ENCODE measurements at places on chromosomes 4 and X.

DNA sequence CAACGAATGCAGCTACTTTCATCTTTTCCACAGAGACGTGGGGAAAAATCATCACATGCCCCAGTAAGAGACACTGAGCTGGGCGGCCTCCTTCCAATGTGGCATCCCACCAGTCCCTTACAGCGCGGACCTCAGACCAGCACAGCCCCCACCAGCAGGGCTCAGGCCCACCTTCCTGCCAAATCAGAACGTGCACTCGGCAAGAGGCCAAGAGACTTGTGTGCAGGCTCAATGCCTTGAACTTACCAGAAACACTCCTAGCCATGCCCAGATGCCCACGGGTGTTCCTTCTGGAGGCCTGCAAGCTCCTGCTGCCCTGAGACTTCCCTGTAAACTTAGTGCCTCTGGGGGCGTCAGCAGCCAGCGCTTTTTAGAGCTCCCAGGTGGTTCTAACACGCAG lies 31.2 kb downstream of the WDR1 start:
- peak; percentile 47 for DNase-seq

DNA sequence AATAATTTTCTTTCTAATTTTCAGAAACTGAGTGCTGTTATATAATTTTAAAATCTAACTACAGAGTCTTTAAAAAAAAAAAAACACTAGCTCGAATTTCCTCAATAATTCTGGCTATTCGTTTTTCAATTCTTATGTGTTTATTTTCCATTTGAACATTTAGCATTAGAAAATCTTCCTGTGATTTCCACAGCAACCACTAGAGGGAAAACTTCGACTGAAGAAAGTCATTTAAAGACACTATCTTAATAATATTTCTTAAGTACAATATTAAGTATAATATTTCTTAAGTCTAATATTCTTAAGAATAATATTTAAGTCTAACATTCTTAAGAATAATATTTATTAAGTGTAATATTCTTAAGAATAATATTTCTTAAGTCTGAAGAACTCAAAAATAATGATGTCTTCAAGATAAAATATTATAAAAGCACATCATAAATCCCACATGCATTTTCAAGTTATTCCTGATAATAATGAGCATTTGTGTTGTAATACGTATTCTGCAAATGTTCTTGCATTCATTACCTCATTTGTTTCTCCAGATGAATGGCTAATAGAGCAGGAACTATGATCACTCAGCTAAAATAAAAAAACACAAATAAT lies 118.4 kb upstream of the WDR17 start:
- no peak for DNase-seq

GRCh38 chr4:146640465-146641061 lies 1.9 kb downstream of the POU4F2 start:
- DNase-seq: no peak

DNA sequence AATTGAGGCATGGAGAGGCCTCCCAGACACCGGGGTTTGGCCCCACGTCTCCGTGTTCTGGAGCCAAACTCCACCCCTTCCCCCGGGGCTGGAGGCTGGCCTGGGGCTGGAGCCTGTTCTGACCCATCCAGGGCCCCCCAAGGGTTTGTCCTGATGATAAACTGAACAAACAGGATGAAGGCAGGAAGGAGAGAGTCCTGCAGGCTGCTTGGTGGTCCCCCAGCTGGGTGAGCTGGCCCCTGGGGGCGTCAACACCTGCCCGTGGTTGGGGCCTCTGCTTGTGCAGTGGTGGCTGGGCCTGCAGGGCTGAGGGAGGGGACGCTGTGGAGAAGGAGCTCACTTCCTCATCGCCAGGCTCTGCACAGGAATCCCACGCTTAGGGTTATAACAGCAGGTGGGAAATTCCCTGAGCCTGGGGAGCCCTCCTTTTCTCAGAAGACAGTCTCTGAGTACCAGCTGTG lies 2.3 kb downstream of the SH3TC1 start:
- no peak for DNase-seq

- DNase-seq: no peak
These were observed 69.7 kb upstream of the MAGEB16 start for GRCh38 chrX:35728481-35728880.

- DNase-seq: no peak
These were observed 156.8 kb downstream of the TEX13A start for GRCh38 chrX:105063743-105064142.

DNA sequence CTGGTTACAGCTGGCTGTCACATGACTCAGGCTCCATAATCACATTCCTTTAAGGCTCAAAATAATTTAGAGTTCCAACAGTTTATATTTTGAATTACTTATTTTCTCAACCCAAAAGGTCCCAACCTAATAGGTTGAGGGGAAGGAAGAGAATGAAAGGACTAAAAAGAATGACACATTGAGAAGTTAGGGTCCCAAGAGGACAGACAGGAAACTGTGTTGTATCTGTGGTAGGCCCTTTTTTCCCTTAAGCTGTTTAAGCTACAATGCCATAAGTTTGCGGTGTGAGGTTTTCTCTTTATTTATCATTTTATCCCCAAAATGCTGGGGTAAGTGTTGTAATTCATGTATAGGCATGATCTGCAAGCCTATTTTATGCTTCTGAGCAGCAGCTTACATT lies 290.2 kb downstream of the ZNF674 start:
- DNase-seq: no peak

DNA sequence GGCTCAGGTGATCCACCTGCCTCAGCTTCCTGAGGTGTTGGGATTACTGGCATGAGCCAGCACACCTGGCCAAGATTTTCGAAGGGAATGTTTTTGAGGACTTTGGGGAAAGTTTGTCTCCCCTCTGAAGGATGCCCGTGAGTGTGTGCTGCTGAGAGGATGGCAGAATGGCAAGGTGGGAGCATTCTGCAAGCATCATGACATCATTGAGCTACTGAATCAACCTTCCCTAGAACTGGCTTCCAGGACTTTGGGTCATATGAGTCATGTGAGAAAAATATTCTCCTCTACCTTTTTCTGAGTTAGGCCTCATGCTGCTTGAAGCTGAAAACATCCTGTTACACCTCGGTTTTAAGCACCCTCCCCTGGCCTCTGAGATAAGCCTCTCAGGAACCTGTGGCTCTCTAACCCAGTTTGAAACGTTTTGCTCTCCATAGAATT lies 31.0 kb downstream of the TMEM131L start:
- no peak for DNase-seq

DNA sequence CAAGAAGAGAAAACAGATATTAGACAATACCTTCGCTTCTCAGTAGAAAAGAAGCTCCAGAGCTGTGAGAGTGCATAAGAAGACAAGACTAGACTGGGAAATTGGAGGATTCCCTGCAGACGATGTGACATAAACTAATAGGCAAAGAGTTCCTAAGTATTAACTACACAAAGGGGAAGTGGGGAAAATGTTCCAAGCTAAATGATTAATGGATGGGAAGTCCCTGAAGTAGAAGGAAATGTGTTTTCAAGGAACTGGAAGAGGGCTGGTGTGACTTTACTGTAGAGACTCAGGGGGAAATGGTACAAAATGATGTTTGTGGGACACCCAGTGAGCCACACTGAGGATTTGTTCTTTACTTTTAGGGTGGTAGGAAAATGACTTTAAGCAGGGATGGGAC lies 69.7 kb upstream of the DCLK2 start:
- no peak for DNase-seq

DNA sequence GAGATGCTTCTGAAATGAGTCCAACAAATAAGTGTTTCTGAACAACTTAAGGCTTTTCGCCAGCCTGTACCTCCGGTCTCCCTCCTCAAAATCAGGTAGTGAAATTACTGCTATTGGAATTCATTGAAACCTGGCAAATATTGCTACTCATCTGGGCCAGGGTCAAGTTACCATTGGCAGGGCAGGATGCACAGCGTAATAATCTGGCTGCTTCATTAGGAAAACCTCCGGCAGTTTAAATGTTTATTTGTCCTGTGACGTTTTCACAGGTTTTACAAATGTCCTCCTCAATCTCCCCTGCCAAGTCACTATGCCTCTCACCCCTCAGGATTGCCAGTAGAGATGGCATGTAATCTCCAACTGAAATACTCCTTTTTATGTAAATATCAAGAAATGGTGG lies 92.6 kb upstream of the KDR start:
- no peak for DNase-seq

GRCh38 chr4:145879598-145879997 lies 59.0 kb downstream of the ZNF827 start:
- no peak for DNase-seq

DNA sequence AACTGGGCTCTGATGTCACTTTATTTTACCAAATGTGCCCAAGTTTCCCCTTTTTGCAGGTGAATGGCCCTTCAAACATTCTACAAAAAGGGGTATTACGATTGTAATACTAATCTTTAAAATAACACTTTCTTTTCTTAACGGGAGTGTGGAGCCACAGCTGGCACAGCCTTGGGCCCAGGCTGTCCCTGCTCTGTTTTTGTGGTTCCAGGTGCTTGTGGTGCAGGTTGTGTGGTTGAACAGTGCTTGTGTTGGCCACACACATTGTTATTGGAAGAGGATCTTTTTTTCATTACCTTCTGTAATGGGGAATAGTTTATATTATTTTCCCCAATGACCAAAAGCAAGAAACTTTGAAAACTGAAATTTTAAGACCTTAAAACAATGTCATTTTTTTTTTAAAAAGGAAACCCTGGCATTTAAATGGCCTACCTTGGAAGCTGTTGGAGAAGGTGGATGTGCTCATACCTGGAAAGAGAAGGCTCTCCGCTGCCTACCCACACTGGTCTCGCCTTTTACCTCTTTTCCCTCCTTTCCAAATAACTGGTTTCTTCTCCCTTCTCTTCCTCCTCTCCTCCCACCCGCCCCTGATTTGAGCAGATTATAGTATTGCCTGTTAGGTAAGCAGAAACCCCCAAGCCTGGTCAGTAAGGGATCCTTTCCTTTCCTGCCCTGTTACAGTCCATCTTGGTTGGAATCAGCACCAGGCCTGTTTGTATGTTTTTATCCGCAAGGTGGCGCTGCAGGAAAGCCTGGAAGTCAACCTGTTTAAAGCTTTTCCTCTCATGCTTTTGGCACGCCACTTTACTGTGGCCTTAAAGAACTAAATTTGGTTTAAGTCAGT lies 28.6 kb downstream of the HADH start:
- DNase-seq: peak; percentile 82

DNA sequence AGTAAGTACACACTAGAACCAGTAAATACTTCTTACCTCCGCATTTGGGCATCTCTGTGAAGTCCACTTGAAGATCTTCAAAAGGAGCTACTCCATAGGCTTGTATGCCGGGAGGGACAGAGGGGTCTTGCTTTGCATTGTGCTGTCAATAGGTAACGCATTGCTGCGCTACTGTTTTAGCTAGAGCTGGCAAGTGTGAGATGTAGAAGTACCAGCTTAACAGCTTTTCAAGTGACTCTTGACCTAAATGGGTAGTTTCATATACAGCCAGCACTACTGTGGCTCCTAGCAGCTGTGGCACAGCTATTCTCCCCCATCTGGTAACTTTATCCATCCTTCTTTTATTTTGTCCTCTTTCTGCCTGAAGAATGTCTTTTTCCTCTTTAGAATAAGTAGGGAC lies 205.3 kb upstream of the KLF8 start:
- DNase-seq: no peak

DNA sequence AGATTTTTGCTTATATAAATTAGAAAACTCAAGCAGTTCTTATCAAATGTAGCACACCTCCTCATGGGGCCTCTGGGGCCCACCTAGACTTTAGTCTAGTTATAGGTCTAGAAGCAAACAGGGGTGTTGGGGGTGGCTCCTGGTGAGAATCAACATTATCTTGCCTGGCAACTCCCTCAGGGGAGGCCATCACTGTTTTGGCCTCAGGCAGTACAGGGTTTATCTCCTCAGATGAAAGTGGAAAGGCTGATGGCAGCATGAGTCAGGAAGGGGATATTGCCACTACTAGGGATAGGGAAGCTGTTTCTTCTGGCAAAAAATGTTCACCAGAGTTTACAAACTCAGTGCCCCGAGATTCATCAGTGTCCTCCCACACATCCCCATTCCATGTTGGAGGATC lies 232.4 kb upstream of the BMP3 start:
- DNase-seq: no peak

- DNase-seq: no peak
These were observed 30.6 kb upstream of the MCF2 start for GRCh38 chrX:139738581-139738980.

DNA sequence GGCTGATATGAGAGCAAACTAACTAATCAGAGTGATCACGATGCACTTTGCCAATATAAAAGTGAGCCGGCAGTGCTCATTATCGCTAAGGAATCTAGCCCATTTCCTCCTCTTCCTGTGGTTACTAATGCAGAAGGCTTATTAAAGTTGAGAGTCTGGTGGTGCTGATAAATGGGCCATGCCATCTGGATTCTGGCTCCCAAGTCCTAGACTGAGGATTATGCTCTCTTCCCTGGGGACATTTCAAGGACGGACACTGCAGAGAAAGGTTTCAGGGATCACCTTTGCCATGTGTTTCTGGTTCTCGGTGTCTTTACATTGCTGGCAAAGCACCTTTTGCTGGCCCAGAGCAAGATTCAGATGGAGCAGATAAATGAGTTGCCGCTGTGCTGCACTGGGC lies 85.3 kb downstream of the RTL5 start:
- no peak for DNase-seq

DNA sequence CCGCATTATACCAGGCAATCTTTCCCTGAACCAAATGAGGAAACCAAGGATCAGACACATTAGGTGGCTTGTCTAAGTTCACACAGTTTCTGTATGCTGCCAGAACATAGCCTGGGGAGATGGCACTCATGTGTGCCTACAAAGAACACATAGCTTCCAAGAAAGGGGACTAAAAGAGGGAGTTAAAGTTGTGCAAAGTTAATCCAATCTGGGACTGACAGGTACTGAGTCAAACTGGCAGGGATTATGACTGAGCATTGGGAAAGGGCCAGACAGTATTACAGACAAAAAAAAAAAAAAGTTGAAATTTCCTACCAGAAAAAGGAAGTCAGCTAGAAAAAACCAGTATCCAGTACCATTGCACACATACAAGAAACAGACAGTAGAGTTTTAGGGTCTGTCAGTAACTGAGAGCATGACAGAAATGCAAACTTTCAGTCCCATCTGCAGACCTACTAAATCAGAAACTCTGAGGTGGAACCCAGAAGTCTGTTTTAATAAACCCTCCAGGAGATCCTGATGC lies 37.2 kb downstream of the ADAMTS3 start:
- DNase-seq: no peak

DNA sequence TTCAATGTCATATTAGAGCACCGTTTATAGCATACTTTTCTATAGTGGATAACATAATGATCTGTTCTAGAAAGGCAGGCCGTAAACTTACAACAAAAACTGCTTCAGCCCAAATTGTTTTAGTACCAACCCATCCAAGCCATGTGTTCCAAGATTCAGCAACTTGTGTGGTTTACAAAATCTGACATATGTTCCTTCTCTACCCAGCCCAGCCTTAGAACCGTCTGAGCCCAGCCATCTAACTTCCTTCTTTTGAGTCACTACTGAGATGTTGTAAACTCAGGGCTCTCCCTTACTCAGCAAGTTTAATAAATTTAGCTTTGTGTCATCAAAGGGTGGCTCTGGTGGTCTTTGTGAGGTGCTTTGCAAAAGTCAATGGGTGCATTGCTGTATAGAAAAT lies 32.4 kb upstream of the REPS2 start:
- no peak for DNase-seq

DNA sequence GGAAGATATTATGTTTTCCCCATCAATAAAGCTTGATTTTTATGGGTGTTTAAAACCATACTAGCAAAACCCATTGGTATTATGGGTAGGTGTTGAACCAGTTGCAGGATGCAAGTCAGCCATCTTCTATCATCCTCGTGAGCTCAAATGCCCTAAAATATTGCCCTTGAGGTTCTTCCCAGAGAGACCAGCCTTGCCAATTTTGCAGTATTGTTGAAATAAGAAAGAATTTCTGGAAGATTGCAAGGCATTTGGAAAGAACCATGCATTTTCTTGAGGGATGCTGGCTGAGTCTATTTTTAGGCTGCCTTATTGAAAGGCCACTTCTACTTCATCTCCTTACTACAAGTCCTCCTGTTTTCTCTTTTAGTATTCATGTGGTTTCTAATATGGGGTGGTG lies 60.9 kb upstream of the SOD3 start:
- DNase-seq: no peak

All from left ventricle myocardium superior (tissue), 1 donor.